Ovary (tissue), 10 donors: ENCODE measurements at places on chromosomes 2 and 18. TPM values are rescaled to one million over a fixed set of nuclear protein-coding genes. Genes with fewer than 3 reads are reported as not detected.

The FEV gene
- total RNA-seq, result 0.11 TPM

The TBR1 gene
- total RNA-seq, result not detected

- DNase-seq, result no peak
- H3K27me3 ChIP-seq, result no peaks in the 10 kb centered on the region
- H3K4me1 ChIP-seq, result no peaks in the 10 kb centered on the region
- no peak overlapping the region for H3K4me3 ChIP-seq
- H3K36me3 ChIP-seq, result no peaks in the 10 kb centered on the region
- H3K27ac ChIP-seq, result no peak overlapping the region
Measured at GRCh38 chr2:53600815-53601214, 166.8 kb upstream of the CHAC2 start.

GRCh38 chr2:20411361-20411894 is 35.4 kb upstream of the RHOB start:
- H3K4me1 ChIP-seq, result no peaks in the 10 kb centered on the region
- H3K27ac ChIP-seq, result no peak overlapping the region
- H3K36me3 ChIP-seq, result no peaks in the 10 kb centered on the region
- DNase-seq, result peak; percentile 52
